Stimulated activated CD8-positive, alpha-beta memory T cell treated with anti-CD3 and anti-CD28 coated beads, Interleukin-4, amount 100 ng/mL, for 24 hours (primary cell): ENCODE measurements at places on chromosomes 2 and 18.

DNA sequence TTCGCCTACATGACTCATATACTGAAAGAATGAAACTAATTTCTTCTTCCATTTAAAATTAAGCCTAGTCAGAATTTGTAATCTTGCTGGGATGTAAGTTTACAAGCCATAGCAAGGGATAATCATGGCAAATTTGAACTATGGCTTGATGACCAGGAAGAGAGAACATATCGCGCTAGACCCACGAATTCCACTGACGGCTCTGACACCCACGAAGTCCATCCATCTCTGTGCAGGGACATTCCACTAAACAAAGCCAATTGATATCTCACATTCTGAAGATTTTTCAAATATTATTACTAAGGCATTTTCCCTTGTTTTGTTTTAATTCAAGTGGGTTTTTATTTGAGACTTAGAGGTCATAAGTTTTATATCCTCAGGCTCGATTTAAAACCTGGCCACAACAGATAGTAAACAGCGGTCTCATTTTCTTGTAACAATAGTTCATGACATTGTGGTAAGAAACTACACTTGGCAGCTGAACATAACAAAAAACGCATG, 113.0 kb downstream of the QPCT start:
- DNase-seq = no peak

GRCh38 chr2:23543728-23544127, 158.7 kb downstream of the KLHL29 start:
- DNase-seq = no peak

- DNase-seq = no peak
Observed at GRCh38 chr2:10385501-10385900, 62.6 kb downstream of the ODC1 start.

DNA sequence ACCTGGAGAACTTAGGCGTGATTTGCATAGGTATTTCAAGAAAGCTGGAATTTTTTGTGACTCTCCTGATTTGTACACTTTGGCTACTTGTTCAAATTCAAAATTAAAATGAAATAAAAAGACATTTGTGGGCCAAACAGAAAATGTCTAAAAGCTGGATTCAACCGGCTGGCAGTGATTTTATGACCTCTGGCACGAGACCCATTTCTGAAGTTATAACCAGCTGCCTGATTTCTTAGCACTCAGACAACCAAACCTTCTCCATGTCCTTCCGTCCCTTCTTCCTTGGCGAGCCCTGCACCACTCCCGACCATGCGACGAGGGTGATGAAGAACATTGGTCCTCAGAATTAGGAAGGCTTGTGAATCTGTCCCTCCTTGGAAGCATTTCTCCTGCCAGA, 19.7 kb downstream of the PKDCC start:
- no peak for DNase-seq

DNA sequence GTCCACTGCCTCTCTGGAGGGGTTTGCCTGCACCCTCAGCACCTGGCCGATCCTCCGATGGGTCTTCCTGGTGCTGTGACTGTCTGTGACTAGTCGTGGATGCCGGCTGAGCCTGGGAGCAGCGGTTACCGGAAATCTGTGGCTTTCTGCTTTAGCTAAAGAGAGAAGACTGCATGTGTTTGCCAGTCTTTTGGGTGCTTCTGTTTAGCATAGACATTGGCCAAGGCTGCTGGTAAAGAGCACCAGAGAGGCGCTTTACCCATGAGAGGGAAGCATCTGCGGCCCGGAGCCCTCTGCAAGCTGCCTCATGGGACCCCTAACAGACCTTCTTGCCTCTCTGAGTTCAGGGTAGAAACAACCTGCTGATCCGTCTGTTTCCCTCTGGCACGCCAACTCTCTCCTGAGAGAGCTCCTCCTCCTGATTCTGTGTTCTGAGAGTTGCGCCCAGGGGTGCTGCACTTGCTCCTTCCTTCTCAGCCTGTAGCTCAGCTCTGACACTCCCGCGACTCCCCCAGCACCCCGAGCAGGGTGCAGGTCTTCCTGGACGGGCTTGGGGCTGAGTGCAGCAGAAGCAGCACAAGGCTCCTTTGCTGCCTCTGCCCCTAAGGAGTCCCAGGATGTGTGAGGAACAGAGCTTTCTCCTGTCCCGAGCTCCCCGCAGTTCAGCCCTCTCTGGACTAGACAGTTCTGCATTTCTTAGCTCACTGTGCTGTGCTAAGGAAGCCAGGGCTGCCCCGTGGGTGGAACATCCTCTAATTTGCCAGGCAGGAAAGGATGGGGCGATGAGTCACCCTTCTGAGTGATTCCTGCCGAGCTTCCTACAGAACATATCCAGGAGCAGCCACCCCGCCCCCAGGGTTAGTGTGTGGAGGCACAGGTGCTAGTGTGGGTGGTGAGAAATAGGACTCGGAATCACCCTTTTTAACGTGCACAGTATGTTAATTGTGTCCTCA, 203.2 kb downstream of the SH3RF3 start:
- DNase-seq = peak; percentile 7

DNA sequence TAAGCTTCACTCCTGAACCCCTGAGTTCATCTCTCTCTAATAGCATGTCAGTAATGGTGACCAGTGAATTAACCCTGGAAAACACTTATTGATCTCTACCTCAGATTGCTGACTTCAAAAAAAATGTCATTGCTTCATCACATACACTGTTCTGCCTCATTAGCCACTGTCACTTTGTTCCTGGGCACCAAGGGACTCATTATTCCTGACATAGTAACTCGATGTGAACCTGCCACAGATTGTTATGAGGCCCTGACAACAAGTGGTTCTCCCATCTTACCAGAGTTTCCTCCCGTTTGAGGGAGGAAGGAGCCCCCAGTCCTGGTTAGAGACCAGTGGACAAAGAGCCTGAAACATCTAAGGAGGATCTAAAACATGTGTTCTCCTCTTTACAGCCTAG, 403.3 kb upstream of the SMIM21 start:
- no peak for DNase-seq

DNA sequence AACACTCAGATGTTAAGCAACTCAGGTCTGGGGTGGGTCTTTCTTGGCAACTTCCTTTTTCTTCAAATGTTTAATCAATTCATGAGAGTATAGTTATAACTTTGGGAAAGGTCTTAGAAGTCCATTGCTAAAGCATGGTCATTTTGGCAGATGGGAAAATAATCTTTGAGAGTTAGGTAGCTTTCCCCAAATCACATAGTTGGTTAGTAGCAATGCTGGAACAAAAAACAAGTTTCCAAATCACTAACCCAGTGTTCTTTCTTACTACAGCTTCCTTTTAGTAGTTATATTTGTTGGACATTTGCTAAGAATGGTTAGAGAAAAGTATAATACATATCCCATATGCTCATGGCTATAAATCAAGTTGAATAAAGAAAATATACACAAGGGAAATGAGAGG, 185.2 kb upstream of the SLC14A2 start:
- no peak for DNase-seq

DNA sequence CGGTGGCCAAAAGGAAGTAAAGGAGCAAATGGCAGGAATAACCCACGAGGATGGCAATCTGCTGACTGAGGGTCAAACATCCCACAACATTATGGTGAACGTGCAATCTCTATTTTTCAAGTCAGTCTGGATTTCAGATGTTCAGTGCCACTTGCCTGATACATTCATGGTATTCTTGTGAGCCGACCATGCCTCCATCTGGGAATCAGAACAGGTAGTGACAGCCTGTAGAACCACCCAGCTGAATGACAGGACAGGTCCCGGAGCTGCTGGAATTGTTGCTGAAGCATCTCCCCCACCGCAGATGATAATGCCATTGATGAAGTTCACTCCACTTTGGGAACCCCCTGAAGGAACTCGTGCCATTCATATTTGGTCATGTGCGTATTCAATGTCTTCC, 123.2 kb downstream of the CAPN13 start:
- DNase-seq = no peak

DNA sequence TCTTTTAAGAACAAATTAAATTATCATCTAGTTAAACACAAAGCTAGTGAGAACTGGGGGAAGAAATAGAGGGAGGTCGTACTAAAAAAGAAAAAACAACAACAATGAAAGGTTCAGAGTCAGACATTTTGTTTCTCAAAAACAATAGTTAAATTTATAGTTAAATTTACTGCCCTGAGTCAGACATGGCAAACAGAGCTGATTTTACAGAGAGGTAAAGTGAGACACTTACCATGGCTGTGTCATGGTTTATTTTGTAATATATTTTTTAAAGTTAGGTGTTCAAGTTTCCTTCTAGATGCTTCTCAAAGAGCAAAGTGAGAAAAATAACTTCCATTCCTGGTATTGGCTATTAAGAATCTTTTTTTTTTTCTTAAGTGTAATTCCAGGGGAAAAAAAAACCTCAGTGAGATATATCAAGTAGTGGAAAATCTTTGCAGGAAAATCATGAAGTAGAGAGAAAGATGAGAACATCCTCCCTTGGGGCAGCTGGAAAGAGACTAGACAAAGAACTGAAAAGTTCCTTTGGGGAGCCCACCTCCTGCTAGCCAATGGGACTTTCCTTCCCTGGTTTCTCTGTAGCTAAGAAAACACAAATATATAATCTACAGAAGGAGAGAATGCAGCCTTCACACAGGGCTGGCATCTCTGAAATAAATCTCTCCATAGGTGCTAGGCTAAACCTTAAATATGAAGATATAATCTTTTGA, 12.3 kb downstream of the KLF7 start:
- no peak for DNase-seq

- DNase-seq = no peak
Observed at GRCh38 chr2:172021074-172021931, 21.6 kb downstream of the METAP1D start.

- no peak for DNase-seq
Observed at GRCh38 chr2:136362676-136363390, 244.9 kb upstream of the CXCR4 start.

- no peak for DNase-seq
Observed at GRCh38 chr2:225590932-225591331, 191.4 kb downstream of the NYAP2 start.

DNA sequence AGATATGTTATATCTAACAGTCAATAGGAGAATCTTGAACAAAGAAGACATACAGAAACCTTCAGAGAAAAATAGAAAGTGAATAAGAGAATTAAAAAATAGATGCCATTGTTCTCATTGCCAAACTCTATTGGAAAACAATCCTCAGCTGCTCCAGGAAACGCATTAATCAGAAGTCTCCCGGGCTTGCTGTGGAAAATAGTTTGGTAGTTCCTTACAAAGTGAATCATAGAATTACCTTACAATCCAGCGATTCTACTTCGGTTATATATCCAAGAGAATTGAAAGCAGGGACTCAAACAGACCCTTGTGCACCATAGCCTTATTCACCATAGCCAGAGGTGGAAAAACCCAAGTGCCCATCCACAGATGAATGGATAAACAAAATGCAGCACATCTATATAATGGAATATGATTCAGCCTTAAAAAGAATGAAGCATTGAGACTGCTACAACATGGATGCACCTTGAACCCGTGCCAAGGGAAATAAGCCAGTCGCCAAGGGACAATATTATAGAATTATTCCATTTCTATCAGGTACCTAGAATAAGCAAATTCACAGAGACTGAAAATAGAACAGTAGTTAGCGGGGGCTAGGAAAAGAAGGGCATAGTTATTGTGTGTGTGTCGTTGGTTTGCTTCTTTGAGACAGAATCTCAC, 21.9 kb upstream of the CHRNA1 start:
- no peak for DNase-seq

DNA sequence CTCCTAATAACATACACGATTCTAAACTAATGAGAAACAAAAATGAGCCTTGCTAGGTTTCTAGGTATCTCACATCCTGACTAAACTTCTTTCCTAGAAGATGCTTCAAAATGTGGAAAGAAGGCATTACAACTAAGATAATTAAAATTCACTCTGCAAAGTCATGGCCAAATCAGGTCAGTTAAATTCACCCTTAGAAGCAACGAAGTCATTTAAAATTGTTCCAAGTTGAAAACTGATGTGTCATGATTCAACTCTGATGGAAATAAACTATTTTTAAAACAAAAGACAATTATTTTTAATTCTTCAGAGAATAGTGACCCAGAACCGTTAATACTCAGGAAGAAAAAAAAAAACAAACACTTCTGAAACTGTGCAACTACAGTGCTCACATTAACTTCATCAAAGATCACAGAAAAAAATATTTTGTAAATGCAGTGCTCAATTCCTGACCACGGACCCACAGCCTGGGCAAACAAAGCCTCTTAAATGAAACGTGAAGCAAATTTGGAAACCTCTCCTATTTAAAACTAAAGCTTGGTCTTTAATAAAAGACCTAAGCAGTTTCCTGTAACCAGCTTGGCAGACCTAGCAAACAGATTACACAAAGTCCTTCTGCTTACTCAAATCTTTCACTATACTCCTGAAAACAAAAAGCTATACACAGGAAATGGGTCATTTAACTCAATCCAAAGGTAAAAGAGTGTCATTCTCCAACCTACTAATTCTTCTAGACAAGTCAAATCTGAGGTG, 39.0 kb downstream of the CHN1 start:
- DNase-seq = no peak
